Smooth muscle cell of the pulmonary artery (primary cell): ENCODE measurements at places on chromosomes 7 and 10. TPM values are rescaled to one million over a fixed set of nuclear protein-coding genes. Genes with fewer than 3 reads are reported as not detected.

Gene PHF14
- 20.7 and 24.4 TPM in 2 replicates for total RNA-seq

Gene FGFBP3
- total RNA-seq: 0.33 and 0.36 TPM in 2 replicates

Gene TMEM213
- total RNA-seq: not detected in 2 replicates

Gene RBP4
- total RNA-seq: 0.59 and 1.7 TPM in 2 replicates

Gene C10orf62
- total RNA-seq: 0.13 TPM in 1 of 2 replicates, not detected in the other

Gene GDF10
- 0.03 and 5.5 TPM in 2 replicates for total RNA-seq

Gene KNDC1
- 0.65 and 0.86 TPM in 2 replicates for total RNA-seq

Gene PTN
- total RNA-seq: 9.0 and 13.2 TPM in 2 replicates

Gene FOXP2
- total RNA-seq: 0.26 and 0.46 TPM in 2 replicates

Gene TMEM26
- total RNA-seq: 0.40 and 2.0 TPM in 2 replicates

Gene ASAH2
- 0.53 and 3.2 TPM in 2 replicates for total RNA-seq

Gene UNCX
- not detected in 2 replicates for total RNA-seq

Gene FAM204A
- 33.4 and 35.1 TPM in 2 replicates for total RNA-seq

Gene CCL24
- total RNA-seq: not detected in 2 replicates

Gene PLAU
- 73.5 and 110 TPM in 2 replicates for total RNA-seq

Gene ABCB1
- 0.72 and 1.5 TPM in 2 replicates for total RNA-seq

Gene SFTPA2
- not detected in 2 replicates for total RNA-seq

Gene EVX1
- not detected in 2 replicates for total RNA-seq

Gene DNMBP
- total RNA-seq: 25.7 and 28.7 TPM in 2 replicates

Gene LIPK
- total RNA-seq: not detected in 2 replicates
